Stimulated activated CD4-positive, alpha-beta T cell treated with anti-CD3 and anti-CD28 coated beads, TNF-alpha, amount 100 ng/mL, for 24 hours (primary cell): ENCODE measurements at places on chromosomes 2 and 18.

- DNase-seq, result no peak
Observed at GRCh38 chr2:99641999-99642398, 152.2 kb upstream of the REV1 start.

GRCh38 chr18:24868760-24869237 is 408.4 kb downstream of the HRH4 start:
- no peak for DNase-seq

DNA sequence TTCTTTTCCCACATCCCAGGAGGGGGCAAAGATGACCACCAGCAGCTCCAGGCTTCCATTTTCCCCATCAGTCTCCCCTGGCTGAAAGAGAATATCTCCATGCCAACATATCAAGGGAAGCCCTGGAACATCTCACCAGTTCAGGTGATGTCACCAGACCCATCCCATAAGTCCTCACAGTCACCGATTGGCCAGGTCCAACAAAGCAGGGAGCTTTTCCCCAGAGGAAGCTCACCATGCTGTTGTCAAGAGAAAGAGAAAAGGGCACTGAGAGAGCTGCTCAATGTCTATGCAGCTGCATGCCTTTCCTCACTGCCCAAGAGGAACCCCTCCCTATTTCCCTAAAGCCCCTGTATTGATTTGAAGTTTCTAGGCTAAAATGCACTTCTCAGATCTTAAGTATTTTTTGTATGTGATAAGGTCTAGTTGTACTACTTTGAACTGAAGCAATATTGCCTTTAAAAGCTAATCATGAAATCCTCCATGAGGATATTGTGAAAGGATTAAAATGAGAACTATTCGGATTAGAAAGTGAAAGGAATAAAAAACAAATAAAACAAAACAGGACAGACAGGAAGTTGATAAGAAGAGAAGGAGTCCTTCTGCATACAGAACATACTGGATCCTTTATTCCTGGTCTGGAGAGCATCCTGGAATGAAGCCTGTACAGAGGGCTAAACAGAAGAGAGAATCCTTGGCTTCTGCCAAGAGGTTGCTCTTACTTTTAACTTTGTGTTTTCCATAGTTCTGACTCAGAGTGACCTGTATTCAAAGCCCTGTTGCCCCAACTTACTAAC is 45.2 kb upstream of the CTIF start:
- DNase-seq, result no peak

GRCh38 chr2:158405341-158405740 is 51.2 kb downstream of the CCDC148 start:
- DNase-seq, result no peak

DNA sequence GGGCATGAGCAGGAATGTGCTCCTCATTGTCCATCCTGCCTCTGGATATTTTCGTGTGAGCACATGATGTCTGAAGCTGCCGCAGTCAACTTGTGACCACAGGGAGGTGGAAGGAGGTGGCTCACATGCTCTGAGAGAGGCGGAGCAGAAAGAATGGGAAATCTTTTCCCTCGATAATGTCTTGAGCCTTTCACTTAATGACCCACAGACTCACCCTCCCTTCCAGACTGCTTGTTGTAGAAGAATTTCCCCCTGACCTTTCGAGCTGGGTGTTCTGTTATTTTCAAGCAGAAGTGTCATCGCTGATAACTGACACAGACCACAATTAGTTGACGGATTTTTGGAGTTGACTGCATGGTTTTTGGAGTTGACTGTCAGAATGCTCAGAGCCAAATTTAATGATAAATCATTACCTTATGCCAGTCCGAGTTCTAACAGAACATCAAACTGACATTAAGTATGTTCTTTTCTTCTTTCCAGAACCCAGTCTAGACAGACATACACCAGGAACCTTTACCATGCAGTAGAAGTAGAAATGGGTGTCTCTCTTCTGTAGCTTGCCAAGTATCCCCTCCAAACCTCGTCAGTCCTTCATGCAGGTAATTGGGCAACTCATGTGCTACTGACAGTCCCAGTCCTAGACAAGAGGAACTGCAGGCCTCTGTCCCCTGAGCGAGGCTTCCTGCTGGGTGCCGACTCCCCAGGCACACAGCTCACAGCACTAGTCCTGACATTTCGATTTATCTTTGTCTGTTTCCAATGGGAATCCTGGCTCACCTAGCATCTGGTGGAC is 29.4 kb upstream of the RTTN start:
- DNase-seq, result no peak

DNA sequence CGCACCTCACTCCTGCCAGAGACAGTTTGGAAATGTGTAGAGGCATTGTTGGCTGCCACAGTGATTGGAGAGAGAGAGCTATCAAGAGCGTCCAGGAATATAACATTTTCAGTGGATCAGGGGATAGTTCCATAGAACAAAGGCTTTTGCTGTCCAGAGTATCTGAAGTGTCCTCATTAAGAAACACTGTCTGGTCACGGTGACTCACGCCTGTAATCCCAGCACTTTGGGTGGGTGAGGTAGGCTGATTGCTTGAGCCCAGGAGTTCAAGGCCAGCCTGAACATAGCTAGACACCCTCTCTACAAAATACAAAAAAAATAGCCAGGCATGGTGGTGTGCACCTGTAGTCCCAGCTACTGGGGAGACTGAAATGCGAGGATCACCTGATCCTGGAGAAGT is 231.1 kb downstream of the MBD5 start:
- no peak for DNase-seq

- DNase-seq, result no peak
Observed at GRCh38 chr2:229162015-229162414, 109.1 kb downstream of the PID1 start.

DNA sequence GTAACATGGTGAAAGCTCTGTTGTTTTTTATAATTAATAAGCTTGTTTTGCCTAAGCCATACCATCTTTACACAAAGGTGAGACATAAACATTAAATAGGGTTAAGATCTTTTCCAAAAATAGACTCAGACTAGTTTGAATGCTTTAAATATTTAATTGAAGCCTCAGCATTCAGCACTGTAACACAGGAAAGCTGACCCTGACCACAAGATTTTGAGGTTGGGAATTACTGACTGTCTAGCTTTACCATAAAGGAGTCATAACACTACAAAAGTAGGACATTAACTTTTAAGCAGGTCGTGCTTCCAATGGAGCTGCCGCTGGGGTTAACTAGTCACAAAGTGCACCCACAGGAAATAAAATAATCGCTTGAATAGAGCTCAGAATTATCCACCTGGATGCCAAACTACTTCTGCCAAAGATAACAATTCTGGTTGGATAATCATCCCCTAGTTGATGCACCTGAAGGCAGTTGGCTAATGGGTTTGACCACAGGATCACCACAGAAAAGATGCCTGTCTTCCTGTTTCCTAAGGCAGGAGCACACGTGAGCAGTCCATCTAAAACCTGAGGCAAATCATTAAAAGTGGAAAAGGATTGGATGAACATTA is 106.2 kb downstream of the COBLL1 start:
- DNase-seq, result no peak

GRCh38 chr18:45634454-45634853 is 19.2 kb downstream of the SLC14A2 start:
- DNase-seq, result no peak

DNA sequence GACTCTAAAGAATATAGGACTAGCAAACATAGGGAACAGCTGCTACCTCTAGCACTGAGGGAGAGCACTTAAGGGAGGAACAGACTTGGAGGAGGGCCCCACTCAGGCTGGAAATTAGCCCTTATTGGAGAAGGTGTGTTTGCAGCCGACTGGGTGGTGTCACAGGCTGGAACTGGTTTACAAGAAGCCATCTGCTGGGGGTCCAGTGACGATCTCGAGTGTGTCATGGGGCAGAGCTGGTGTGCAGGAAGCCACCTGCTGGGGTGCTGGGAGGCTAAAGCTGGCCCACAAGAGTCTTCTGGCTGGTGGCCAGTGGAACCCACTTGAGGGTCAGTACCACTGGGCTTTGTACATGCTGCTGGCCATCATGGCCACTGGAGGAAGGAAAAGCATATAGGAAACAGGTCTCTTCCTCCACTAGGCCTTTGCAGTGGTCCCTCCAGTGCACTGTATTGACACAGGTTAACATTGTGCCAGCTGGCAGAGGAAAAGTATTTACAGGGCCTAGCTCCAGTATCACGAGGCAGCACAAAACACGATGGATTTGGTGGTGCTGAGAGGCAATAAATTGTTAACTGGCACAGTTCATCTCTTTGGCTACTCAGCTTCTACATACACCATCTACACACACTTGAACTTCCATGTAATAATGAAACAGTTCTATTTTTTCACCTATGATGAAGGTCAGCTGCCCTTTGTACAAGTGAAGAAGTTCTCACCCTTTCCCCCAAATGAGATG is 43.6 kb downstream of the MAP3K20 start:
- DNase-seq, result no peak

- no peak for DNase-seq
Observed at GRCh38 chr2:61619561-61619960, 81.4 kb upstream of the XPO1 start.

DNA sequence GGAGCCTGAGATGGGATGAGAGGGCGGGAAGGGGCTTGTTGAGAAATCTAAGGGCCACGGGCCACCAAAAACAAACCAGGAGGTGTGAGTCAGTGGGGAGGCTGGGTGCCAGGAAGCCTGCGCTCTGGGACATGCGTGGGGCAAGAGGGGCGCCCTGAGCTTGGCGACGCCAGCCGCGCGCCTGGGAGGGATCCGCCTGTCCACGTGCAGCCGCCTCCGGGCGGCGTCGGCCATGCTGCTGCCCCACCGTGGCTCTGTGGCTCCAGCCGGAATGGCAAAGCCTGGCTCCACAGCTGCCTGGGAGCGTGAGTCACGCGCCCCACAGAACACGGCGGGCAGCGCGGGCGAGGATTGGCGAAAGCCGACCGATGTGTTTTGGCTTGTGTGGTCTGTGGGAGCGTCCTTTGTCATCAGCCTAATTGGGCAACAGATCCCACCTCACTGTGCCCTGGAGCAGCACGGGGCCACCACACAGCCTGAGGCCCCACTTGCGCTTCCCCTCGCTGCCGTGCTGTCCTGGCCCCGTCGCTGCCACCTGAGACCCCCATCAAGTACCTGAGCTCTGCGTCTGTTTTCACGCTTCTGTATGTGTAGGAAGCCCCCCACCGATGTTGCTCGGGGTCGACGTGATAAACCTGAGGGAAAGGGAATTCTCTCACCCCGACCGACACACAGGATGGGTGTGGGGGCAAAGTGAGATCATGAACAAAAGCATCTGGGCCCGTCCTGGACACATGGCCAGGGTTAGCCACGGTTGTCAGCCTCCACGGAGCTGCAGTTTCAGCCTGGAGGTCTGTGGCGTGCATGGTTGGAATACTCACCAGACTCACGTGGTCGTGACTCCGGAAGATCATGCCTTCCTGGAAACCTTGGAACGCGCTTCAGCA is 80.5 kb downstream of the NFATC1 start:
- no peak for DNase-seq

DNA sequence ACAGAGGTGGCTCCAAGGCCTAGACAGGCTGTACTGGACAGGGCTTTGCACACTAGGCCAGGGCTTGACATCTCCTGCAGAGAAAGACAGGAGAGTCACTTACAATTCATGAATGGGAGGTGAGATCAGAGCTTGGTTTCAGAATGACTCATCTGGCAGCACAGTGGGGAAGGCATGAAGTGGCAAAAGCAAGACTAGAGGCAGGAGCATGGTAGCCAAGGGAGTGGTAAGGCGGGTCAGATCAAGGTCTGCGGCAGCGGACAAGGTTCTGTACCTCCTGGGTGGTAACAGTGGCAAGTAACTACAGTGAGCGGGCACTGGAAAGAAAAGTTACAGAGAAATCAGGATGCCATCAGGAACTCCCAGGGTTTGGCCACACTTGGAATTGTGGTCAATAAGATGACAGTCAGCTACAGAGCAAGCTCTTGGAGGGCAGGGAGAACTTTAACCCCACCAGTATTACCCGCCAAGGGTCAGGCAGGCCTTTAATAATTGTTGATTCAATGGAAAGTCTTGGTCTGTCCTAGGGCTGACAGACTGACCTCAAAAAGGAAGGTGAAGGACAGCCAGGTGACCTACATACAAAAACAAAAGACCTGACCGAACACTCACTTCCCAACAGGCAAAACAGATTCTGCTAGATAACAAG is 5.7 kb downstream of the MCFD2 start:
- DNase-seq, result peak; percentile 9

- DNase-seq, result no peak
Observed at GRCh38 chr2:74391209-74391579, 11.1 kb upstream of the DCTN1 start.

- no peak for DNase-seq
Observed at GRCh38 chr2:150126143-150126740, 361.2 kb downstream of the RND3 start.

GRCh38 chr18:25976554-25976953 is 113.9 kb downstream of the SS18 start:
- no peak for DNase-seq

- no peak for DNase-seq
Observed at GRCh38 chr2:220320326-220320725, 692.9 kb downstream of the SLC4A3 start.

GRCh38 chr18:11948852-11949523 is 32.3 kb upstream of the IMPA2 start:
- no peak for DNase-seq

- no peak for DNase-seq
Observed at GRCh38 chr18:32868406-32868805, 95.6 kb upstream of the KLHL14 start.

DNA sequence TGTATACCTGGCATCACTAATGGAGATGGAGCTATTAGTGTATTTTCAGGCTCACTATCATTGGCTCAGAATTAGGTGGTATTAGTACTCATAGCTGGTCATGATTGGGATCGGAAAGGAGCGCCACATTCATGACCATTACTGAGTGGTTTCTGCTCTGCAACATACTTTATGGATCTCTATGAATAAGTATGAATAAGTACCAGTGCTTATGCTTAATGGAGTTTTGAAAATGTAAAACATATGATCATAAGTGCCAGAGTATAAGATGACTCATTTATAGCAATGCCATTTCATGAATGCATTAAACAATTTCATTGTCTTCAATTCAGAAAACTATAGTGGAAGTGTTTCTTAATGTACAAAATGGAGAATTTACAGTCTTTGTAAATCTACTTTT is 156.7 kb downstream of the GALNT3 start:
- DNase-seq, result no peak

DNA sequence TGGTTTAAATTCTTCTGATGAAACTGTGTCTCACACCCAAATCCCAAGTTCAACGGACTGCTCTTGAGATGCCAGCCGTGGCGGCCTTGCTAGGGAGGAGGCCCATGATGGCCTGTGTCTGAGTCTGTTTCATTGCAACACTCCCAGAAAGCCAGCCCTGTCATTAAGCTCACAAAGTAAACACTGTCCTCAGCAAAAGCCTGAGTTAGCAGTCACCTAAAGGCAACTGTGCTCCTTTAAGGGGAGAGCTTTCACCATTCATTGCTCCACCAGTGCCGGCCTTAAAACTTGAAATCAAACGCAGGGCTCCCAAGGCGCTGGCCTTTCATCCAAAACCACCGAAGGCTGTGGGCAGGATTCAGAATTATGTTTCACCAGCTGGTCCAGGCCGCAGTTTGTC is 42.5 kb upstream of the PPP1CB start:
- DNase-seq, result no peak

DNA sequence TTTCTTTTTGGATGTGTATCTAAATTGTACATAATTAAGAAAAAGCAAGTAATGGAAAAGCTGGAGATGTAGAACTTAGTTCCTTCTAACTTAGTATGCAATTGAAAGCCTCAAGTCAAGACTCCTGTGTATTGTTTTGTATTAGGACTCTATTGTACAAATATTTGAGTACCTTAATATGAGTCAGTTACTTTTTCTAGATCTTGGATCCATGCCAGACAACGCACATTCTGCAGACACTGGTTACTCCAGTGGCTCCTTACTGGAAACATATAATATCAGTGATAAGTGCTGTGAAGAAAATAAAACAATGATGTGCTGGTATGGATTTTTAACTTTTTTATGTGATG is 1.5 kb downstream of the SLC39A10 start:
- DNase-seq, result no peak

- no peak for DNase-seq
Observed at GRCh38 chr2:21332993-21333625, 209.3 kb downstream of the TDRD15 start.
